ENCODE measurements at places on chromosomes 4 and X.

GRCh38 chrX:48972220-48973164 lies 848 bp upstream of the KCND1 start:
- peak; percentile 48 for DNase-seq

DNA sequence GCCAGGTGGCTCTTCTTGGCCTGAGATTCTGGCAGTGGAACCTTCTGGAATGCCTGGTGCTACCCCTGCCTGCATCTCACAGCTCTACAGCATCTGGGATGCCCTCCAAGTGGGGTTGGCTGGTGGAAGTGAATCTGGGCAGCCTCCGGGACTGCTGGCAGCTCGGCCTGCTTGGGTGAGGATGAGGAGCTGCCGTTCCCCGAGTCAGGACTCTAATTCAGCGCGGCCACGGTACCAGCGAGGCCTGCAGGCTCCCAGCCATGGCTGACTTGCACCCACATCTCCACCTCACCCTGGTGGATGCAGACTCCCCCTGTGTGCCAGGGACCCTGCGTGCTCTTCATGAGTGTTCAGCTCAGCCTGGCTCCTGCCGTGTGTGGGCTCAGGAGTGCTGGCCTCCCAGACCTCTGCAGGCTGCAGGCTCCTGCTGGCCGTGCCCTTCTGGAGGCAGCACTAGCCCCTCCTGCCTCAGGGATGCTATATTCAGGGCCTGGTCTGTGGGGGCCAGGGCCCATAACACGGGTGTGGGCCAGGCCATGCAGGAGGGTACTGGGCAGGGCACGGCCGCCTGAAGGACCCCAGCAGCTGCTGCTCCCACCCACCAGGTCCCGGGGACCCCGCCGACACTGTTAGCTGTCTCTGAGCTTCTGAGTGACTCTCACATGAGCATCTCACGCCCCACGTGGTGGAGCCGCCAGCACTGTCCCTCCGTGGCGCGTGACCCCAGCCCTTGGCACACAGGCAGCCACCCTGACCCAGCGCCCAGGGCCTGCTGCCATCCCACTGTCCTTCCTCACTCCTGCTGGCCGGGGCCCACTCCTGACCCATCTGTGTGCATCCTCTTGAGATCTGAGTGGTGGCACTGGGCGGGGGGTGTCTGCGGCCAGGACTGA lies 10.6 kb downstream of the UVSSA start:
- DNase-seq: no peak

DNA sequence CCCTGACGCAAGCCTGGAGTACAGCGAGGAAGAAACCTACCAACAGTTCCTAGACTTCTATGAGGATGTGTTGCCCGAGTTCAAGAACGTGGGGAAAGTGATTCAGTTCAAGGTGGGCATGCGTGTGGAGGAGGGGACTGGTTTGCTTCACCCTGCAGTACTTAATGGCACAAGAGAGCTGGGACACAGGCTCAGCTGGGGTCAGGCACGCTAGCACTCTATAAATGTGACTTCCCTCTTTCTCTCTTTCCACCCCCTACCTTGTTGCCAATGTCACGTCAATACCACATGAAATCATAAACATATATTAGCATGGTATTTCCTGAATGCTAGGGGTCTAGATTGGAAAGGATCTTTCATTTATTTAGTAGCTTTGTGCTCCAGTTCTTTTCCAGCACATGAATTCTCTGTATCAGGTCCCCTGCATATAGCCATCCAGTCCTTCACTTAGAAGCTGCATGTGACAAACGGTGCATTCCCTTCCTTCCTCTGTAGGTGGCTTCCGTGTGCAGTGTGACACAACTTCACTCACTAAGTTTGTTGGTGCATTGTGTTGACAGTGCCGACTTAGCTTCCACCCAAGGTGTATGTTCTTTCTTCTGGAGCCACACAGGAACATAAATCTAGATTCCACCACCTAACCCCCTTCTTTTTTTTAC lies 25.6 kb downstream of the ZRSR2 start:
- peak; percentile 34 for DNase-seq

GRCh38 chr4:4989083-4989622 lies 30.1 kb downstream of the CYTL1 start:
- no peak for DNase-seq

GRCh38 chrX:53319614-53320542 lies 38.5 kb upstream of the IQSEC2 start:
- DNase-seq: no peak

DNA sequence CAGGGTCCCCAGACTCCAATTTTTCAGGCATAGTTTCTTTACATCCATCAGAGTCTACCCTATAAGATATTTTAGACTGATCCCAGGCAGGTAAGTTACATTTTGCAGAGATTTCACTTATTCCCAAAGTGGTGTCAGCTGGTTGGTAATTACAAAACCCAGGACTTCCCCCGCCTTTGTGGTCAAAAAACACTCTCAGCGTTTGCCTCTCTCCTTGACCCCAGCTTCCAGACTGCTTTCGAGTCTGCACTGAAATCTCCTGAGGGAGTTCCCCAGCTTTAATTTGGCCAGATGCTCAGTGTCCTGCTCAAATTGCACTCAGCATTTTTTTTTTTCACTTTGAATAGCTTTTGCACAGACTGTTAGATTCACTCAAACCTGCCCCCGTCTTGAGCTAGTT lies 11.2 kb upstream of the AMOT start:
- peak; percentile 43 for DNase-seq

DNA sequence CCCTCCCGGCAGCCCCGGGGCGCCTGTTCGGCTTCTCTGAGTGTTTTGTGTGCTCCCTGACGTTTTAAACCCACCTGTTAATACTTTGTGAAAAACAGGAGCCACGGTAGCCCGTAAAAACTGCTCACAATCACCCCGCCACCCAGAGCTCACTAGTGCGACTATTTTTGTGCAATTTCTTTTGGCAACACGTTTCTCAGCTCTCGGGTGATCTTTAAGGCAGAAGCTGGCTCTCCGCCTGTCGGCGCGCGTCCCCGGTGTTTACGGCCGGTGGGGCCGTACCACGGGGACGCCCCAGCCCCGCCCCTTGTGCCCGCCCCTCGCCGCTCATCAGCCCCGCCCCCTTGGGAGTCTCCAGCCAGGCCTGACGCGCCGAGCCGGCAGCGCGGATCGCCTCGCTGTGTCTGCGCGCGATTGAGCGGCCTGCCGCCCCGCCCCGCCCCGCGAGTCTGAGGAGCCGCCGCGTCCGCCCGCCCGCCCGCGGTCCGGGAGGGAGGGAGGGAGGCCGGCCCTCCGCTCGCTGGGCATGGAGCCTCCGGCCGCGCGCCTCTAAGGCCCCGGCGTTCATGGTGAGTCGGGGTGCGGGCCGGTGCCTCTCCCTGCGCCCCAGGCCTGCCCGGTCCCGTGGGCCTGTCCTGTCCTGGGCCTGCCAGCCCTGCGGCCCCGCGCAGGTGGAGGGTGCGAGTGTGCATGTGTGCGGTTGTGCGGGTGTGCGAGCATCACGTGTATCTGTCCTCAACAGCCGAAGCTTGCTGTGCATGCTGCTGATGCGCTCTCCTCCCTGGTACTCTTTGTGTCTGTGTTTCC lies 56.2 kb upstream of the TADA2B start:
- DNase-seq: peak; percentile 97

DNA sequence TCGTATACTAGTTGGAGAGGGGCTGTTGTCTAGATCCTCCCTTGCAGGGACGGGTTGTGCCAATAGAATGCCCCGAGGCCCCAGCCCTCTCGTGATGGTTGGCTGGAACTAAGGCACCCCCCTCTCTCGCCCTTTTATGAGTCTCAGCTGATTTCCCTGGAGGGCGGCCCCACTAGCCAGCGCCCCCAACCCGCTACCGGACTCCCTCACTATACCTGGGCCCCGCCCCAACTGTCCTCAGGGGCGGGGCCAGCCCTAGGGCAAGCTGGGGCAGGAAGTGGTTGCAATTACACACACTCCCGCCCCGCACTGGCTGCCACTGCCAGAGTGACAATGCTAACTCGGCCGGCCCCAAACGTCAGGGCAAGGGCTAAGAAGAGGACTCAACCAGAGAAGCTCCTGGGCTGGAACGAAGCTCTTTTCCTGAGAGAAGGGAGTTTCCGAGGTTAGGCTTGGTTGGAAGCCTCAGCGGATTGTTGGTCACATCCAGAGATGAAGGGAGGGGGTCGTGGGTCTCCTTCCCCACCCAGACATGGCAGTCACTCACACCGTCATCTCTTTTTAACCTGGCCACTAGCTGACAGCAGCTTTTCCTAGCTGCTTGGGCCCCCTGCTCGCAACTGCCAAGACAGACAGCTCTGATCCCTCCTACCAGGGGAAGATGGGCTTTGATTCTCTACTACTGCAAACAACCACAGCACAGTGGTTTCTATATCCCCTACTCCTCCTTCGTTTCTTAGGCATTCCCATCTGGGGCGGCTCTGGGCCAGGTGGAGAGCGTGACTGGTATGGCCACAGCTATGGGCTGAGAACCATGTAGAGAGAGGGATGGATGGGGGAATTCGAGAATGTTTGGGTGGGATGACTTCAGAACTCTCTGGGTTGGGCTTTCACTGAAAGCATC lies 21.0 kb upstream of the BCORL1 start:
- no peak for DNase-seq

DNA sequence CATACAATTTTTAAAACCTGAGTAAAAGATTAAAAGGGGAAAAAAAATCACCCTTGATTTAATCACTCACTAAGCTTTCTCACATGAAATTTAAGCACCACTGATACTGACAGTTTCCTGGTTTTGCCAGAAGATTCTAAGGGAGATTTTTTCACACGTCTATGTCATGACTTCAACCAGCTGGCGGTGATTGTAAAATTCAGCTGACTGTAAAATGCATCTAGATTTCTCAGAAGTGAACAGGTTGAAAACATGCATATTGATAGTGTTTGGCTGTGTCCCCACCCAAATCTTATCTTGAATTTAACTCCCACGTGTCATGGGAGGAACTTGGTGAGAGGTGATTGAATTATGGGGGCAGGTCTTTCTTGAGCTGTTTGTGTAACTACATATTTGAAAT lies 566.8 kb downstream of the PCDH18 start:
- no peak for DNase-seq

DNA sequence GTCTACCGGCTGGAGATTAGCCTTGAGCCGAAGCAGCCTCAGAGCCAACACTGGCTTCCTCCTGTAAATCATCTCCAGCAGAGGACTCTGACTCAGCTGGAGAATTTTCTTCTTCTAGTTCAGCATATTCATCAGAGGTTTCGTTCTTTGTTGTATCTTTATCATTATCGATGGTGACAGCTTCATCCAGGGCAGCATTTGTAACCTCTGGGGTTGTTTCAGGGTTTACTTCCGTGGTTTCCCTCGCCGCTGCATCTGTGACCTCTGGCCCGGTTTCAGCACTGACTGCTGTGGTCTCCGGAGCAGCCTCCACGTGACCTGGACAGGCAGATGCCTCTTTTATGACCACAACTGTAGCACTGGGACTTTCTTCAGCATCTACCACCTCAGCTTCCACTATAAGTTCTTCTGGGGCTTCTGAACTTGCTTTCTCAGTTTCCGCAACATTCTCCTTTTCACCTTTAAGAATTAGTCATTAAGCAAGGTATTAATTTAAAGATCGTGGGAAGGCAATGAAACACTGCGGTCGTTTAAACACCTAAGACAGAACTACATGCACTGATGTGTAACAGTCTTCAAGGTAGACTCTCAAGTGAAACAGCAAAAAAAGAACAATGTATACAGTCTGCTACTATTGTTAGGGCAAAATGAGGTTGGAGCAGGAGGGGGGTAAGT lies 13.3 kb downstream of the MGARP start:
- peak; percentile 59 for DNase-seq

DNA sequence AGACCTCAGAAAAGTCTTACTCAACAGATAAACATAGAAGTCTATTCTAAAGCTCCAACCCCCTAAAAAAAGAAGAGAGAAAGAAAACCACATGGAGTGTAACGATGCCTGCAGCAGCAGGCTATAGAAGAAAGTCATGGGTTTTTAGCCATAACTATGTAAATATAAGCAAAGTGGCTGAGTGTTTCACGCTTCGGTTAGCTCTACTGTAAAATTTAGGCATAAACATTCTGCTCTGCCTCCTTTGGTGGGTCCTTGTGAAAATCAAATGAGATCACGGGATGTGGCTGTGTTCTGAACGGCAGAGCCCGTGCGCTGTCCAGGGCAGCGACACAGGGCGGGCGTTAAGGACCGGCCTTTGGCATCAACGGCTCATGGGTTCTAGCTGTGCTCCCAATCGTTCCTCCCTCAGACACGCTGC lies 78.4 kb downstream of the IRF2 start:
- DNase-seq: no peak

GRCh38 chrX:9775930-9776329 lies 10.3 kb upstream of the GPR143 start:
- no peak for DNase-seq

DNA sequence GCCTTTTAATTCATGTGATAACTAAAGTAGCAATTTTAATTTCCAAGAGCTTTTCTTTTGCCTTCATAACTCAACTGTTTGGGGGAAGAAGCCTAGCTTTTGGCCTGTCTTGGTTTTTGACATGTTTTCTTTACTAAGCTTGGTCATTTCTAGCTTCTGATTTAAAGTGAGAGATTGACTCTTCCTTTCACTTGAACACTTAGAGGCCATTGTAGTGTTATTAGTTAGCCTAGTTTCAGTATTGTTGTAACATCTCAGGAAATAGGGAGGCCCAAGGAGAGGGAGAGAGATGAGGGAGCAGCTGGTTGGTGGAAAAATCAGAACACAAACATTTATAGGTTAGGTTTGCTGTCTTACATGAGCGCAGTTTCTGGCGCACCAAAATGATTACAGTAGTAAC lies 44.8 kb downstream of the DCLK2 start:
- no peak for DNase-seq

DNA sequence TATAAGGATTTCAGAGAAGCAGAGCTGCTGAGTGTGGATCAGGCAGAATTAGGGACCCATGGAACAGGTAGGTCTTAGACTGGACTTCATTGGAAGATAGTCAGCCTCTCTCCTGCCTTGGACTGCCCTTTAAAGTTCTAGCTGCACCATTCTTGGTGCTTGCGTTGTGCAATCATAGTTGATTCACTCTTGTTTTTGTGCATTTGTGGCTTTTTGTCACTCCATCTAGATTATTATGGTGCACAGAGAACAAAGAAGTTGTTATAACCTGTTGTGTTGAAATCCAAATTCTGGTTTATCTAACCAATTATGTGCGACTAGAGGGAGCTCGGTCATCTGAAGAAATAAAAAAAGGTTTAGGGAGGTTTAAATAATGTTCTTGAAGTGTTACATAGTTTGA lies 59.3 kb downstream of the JADE1 start:
- peak; percentile 60 for DNase-seq

DNA sequence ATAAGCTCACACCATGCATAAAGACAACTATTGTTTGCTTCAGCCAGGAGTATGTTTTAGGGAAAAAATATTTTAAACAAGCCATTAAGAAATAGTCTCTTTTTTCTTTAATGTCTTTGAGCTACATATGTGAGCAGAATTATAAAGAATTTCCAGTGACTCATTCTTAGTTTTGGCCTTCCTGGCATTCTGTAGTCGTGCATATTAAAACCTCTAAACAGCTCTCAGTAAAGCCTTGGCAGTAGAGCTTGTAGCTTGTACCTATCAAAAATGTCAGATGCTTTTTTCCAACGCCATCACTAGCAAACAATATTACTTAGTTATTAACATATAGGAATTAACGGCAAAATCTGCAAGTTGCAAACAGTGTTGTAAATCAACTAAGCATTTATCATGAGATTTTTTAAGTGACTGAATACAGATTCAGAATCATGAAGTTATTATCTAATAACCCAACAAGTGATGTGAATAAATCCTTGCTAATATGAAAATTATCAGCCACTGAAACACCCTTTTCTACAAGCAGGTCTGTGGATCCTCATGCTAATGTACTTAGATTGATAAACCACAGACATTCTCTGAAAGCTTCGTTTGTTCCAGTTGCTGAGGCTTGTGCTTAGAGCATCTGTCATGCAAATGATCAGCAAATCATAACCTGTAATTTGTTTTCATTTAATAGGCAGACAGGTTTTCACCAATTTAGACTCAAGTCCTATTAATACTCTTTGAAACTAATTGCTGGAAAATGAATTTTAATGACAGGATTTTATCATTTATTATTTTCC lies 412.0 kb upstream of the ATOH1 start:
- no peak for DNase-seq

All from cardiac fibroblast (primary cell).